ENCODE measurements at places on chromosomes 6 and 20. TPM values are rescaled to one million over a fixed set of nuclear protein-coding genes. Genes with fewer than 3 reads are reported as not detected.

RNF217 gene
- total RNA-seq, result 15.6 TPM

GRCh38 chr6:29976588-29977424, 34.5 kb downstream of the HLA-A start:
- H3K4me1 ChIP-seq, result peaks cover 14% of the 10 kb centered on the region
- H3K27me3 ChIP-seq, result no peaks in the 10 kb centered on the region
- peak overlapping the region; percentile 75 for H3K4me3 ChIP-seq

DNA sequence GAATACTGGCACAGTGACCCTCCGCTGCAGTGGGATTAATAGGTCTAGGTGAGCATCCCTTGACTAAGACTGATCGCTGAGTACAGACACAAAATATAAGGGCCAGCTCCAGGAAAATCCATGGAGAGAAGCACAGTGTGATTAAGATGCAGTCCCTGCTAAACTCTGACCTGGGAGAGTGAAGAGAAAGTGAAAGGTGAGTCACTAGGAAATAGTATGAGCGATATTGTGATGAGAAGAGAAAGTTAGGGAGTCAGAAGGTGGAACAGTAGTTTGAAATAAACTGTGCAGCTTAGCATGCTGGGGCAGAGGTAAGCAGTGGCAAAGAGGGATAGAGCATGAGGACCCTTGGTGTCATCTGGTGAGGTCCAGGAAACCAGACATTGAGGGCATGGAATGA, 278.6 kb upstream of the MAP3K7 start:
- H3K4me3 ChIP-seq, result no peak overlapping the region
- H3K27me3 ChIP-seq, result no peaks in the 10 kb centered on the region
- DNase-seq, result no peak
- H3K27ac ChIP-seq, result no peak overlapping the region

SLC4A11 gene
- 0.69 TPM for total RNA-seq

- peak overlapping the region; percentile 67 for H3K4me3 ChIP-seq
- H3K27ac ChIP-seq, result no peak overlapping the region
- no peak for DNase-seq
- no peaks in the 10 kb centered on the region for H3K36me3 ChIP-seq
- no peaks in the 10 kb centered on the region for H3K4me1 ChIP-seq
- H3K27me3 ChIP-seq, result no peaks in the 10 kb centered on the region
Observed at GRCh38 chr20:37346535-37347346, 801 bp downstream of the SRC start.

KCNQ5 gene
- 25.7 TPM for total RNA-seq

DNA sequence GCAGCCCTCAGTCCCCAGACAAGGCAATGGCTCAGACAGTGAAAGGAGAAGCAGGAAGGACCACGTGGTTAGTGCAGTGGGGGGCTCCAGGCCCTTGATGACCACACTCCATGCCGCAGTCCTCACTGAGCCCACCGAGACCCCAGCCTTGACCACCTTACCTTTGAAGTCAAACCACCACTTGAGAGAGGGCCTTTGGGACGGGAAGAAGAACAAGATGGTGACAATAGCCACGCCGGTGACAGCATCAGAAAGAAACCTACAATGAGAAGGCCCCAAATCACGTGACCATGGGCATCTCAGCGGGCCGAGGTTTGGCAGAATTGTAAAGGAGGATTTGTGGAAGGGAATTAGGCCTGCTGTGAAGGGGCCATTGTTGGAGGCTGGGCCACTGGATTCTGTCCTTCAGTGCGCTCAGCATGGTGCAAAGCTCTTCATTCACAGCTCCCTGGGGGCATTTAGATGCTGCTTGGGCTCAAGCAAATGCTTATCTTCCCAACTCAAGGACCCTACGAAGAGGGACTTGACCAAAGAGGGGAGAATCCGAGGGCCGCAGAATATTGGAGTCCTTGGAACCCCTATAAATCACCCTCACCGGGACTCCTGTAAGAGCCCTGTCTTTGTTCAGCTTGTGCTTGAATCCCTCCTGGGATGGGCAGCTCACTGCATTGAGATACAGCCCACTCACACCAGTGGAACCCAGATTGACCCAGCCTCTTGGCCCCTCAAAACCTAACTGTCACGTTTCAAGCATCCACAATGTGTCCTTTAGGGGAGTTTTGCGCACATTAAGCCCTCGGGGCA, 33.2 kb upstream of the OCSTAMP start:
- H3K4me1 ChIP-seq, result no peaks in the 10 kb centered on the region
- no peak overlapping the region for H3K27ac ChIP-seq
- DNase-seq, result no peak
- H3K4me3 ChIP-seq, result no peak overlapping the region

DNA sequence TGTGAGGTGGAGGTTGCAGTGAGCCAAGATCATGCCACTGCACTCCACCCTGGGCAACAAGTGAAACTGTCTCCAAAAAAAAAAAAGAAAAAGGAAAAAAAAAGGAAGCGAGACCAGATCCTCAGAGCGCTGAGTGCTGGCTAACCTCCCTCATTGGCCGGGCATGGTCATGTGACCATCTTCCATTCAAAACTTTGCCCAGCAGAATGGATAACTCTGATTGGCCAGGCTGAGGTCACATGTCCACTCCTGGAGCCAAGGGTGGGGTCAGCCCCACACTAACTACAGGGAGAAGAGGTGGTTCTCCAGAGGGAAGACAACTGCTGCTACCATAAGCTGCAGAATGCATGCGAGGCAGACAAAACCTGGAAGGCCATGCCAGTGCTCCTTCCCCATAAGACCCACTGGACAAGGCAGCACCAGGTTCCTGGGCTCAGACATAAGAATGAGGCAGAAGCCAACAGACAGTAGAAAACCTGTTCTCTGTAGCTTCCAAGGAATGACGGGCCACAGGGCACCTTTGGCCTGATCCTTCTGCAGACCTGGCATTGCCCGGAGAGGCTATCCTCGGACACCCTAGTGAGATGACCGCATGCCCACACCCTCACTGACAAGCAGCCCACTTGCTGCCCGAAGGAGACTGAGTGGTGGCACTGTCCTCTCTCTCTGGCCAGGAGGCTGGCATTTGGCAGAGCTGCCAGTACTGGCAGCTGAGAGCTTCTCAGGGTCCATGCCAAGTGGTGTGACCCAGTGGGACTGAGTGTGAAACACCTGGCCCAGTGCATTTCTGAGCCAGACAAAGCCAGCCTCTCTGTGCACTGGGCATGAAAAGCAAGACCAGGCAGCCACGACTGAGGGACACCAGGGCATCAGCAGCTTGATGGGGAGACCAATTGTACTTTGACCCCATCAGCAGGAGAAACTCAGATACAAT, 311.9 kb upstream of the SULF2 start:
- H3K4me1 ChIP-seq, result no peaks in the 10 kb centered on the region
- no peak overlapping the region for H3K27ac ChIP-seq
- no peaks in the 10 kb centered on the region for H3K36me3 ChIP-seq
- no peaks in the 10 kb centered on the region for H3K27me3 ChIP-seq
- DNase-seq, result no peak

- H3K27ac ChIP-seq, result no peak overlapping the region
- H3K4me3 ChIP-seq, result no peak overlapping the region
- DNase-seq, result no peak
- H3K36me3 ChIP-seq, result no peaks in the 10 kb centered on the region
Observed at GRCh38 chr6:105191351-105191750, 11.5 kb upstream of the POPDC3 start.

DNA sequence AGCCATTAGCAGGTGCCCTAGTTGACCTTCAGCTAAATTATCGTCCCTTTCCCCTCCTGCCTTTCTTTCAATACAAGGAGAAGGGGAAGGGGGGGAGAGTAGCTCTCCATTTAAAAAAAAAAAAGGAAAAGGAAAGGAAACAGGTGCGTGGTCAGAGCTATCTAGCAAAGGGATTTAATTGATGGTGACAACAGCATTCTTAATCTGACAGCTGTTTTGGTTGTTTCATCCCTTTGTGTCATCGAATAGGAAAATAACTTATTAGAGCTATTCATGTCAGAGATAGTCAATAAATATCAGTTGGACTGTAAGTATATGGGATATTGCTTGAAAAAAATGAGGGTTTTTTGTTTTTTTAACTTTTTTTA, 195.2 kb upstream of the SASH1 start:
- DNase-seq, result no peak
- no peaks in the 10 kb centered on the region for H3K4me1 ChIP-seq
- no peaks in the 10 kb centered on the region for H3K27me3 ChIP-seq
- H3K27ac ChIP-seq, result no peak overlapping the region
- no peaks in the 10 kb centered on the region for H3K36me3 ChIP-seq

KHDC1L gene
- not detected for total RNA-seq

GRCh38 chr6:169490246-169490641, 211.6 kb downstream of the WDR27 start:
- no peaks in the 10 kb centered on the region for H3K36me3 ChIP-seq
- H3K4me3 ChIP-seq, result no peak overlapping the region
- no peaks in the 10 kb centered on the region for H3K27me3 ChIP-seq
- no peak overlapping the region for H3K27ac ChIP-seq
- no peaks in the 10 kb centered on the region for H3K4me1 ChIP-seq

DNA sequence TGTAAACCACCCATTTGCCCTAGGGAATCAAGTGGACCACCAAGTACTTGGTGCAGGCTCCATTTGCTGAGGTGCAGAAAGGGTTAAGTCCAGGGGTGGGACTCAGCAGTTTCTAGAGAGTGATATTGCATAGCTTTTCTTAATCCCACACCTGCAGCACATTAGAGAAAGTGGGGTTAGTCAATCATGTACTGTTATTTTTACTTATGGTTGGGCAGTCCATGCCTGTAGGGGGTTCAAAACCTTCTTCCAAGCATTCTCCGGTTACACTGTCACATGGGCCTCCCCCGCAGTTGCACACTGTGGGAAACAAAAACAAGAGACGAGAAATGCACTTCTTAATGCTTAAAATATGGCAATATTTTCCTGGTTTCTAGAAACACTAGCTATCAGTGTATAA, 65.5 kb downstream of the LAMA4 start:
- no peak overlapping the region for H3K27ac ChIP-seq
- no peaks in the 10 kb centered on the region for H3K27me3 ChIP-seq
- no peaks in the 10 kb centered on the region for H3K4me1 ChIP-seq

GRCh38 chr6:69974193-69974592, 107.8 kb downstream of the COL19A1 start:
- no peak overlapping the region for H3K27ac ChIP-seq
- H3K4me3 ChIP-seq, result no peak overlapping the region
- no peaks in the 10 kb centered on the region for H3K4me1 ChIP-seq

PRSS16 gene
- total RNA-seq, result not detected

- no peaks in the 10 kb centered on the region for H3K27me3 ChIP-seq
- no peaks in the 10 kb centered on the region for H3K36me3 ChIP-seq
- H3K4me3 ChIP-seq, result peak overlapping the region; percentile 16
- no peak overlapping the region for H3K27ac ChIP-seq
- no peak for DNase-seq
Observed at GRCh38 chr20:23659989-23660837, 22.5 kb upstream of the CST3 start.

DNA sequence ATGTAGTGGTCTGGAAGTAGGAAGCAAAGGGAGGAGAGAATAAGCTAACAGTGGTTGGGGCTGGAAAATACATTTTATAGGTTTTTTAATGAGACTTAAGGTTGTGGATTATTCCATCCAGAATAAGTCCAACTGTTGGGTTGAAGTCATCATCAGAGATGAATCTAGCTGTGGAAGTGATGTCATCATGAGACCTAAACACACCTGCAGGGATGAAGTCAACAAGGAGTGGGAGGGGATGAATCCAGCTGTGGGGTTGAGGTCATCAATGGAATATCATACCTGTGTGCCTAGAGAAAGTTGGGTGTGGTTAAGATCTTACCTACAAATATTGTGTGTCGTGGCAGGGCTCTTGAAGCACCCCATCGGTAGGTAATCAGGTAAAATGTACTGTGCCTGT, 730.7 kb downstream of the RFPL4B start:
- no peak for DNase-seq
- H3K27ac ChIP-seq, result no peak overlapping the region
- no peaks in the 10 kb centered on the region for H3K4me1 ChIP-seq
- H3K27me3 ChIP-seq, result no peaks in the 10 kb centered on the region
- H3K4me3 ChIP-seq, result no peak overlapping the region

DNA sequence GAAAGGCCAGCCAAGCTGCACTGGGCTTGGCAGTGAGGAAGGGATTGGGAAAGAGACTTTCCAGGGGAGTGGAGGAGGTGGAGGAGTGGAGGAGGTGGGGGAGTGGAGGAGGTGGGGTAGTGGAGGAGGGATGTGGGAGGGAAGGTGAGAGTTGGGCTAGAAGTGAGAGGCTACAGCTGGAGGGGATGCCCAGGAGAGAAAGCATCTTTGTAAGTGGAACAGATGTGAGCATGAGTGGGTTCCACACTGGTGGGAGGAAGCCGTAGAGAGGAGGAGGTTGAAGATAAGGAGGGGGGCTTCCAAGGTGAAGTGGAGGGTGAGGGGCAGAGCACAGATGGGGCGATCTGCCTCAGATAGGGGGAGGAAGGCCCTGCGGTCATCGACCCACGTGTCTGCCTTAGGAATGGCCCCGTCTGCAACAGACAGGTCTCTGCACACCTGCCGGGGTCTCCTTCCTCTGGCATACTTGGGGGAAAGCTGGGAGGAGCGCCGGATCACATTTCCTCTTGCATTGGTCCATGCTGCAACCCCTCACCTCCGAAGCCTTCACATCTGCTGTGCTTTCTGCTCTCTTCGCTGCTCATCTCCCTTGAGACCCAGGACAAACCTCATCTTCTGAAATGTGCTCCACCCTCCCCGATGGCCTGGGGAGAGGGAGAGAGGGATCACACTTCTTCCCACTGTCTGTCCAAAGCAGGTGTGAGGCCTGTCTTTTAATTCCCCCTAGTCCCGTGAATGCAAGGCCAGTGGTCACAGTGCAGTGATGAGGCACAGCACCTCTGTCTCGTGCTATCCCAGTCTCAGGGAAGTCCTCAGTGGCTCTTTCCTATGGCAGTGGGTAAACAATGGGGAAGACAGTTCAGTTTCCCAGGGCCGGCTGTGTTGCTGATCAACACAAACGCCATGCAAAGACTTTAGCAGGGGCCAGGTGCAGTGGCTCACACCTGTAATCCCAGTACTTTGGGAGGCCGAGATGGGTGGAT, 48.6 kb upstream of the SNX9 start:
- no peak for DNase-seq
- no peak overlapping the region for H3K27ac ChIP-seq
- H3K36me3 ChIP-seq, result no peaks in the 10 kb centered on the region
- H3K4me3 ChIP-seq, result no peak overlapping the region
- no peaks in the 10 kb centered on the region for H3K4me1 ChIP-seq
- peaks cover 19% of the 10 kb centered on the region for H3K27me3 ChIP-seq

- H3K36me3 ChIP-seq, result no peaks in the 10 kb centered on the region
- no peak overlapping the region for H3K4me3 ChIP-seq
Observed at GRCh38 chr6:106216527-106216926, 109.0 kb downstream of the ATG5 start.

- no peak for DNase-seq
- H3K27me3 ChIP-seq, result no peaks in the 10 kb centered on the region
- H3K4me1 ChIP-seq, result no peaks in the 10 kb centered on the region
- H3K36me3 ChIP-seq, result no peaks in the 10 kb centered on the region
- H3K27ac ChIP-seq, result no peak overlapping the region
- no peak overlapping the region for H3K4me3 ChIP-seq
Observed at GRCh38 chr6:121143476-121143875, 190.8 kb downstream of the TBC1D32 start.

- H3K36me3 ChIP-seq, result no peaks in the 10 kb centered on the region
- H3K27me3 ChIP-seq, result no peaks in the 10 kb centered on the region
- H3K4me1 ChIP-seq, result no peaks in the 10 kb centered on the region
- H3K27ac ChIP-seq, result no peak overlapping the region
Observed at GRCh38 chr6:41649596-41649995, 11.3 kb downstream of the MDFI start.

- no peaks in the 10 kb centered on the region for H3K27me3 ChIP-seq
- no peak overlapping the region for H3K27ac ChIP-seq
- H3K4me1 ChIP-seq, result no peaks in the 10 kb centered on the region
Observed at GRCh38 chr6:129215246-129215645, 332.3 kb downstream of the LAMA2 start.

PHF20 gene
- total RNA-seq, result 57.7 TPM

- peaks cover 13% of the 10 kb centered on the region for H3K27me3 ChIP-seq
- peak; percentile 54 for DNase-seq
- no peaks in the 10 kb centered on the region for H3K4me1 ChIP-seq
- H3K4me3 ChIP-seq, result no peak overlapping the region
- no peak overlapping the region for H3K27ac ChIP-seq
Observed at GRCh38 chr20:4038047-4038459, 22.7 kb upstream of the RNF24 start.

All from psoas muscle (tissue), 8 donors.